Stimulated activated CD4-positive, alpha-beta T cell treated with anti-CD3 and anti-CD28 coated beads, Interleukin-2, amount 100 ng/mL, for 24 hours (primary cell): ENCODE measurements at places on chromosomes 13 and 19.

GRCh38 chr19:5183616-5184015 lies 157.0 kb downstream of the PTPRS start:
- no peak for DNase-seq

DNA sequence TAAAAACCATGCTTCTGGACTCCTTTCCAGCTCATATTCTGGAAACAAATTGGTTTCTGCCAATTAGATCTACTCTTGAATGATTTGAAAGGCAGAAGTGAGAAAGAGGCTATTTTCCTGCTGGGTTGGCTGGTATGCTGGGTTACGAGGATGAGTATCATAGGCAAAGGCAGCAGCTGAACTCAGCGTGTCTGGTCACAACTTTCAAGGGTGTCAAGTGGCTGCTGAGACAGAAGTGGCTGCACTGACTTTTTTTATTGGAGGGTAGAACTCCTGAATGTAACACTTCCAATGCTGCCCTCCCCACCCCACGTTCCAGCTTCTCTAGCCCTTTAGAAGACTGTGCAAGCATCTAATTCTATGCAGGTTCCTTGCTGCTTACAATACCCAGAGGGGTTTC lies 8.3 kb upstream of the DZIP1 start:
- no peak for DNase-seq

DNA sequence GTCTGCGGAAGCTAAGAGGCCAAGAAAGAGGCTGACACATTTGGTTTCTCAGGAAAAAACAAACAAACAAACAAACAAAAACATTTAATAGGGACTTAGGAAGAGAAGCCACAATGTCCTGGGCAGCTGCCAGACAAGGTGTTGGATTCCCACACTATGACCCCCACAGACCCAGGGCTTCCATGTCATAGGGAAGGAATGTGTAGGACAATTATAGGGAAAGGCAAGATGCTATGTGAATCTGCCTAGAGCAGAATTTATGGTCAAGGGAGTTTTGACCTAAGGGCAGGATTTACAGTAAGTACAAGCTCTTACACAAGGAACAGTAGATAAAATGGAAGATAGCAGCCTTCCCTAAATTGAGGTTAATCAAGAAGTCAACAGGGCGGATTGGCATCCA lies 9.1 kb upstream of the CDADC1 start:
- no peak for DNase-seq

DNA sequence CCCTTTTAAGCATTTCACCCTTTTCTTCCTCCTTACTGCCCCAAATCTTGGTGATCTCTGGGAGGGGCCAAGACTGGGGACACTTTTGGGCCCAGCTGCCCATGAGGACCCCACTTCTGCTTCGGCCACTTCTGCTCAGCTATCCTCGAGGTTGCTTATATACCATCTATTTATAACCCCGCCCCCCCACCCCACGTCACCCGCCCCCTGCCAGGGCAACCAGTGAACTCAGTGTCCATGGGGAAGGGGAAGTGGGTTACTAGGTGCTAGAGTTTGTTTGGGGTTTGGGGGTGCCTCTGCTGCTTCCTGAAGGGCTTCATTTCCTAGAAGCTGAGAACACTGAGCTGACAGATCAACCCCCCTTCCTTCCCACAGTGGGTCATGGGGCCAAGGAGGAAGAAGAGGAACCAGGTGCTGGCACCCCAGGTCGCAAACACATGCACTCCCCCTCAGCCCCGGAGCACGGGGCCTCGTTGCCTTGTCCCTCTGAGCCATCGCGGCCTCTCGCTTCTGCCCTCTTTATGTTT lies 6.1 kb upstream of the ADGRE5 start:
- no peak for DNase-seq

DNA sequence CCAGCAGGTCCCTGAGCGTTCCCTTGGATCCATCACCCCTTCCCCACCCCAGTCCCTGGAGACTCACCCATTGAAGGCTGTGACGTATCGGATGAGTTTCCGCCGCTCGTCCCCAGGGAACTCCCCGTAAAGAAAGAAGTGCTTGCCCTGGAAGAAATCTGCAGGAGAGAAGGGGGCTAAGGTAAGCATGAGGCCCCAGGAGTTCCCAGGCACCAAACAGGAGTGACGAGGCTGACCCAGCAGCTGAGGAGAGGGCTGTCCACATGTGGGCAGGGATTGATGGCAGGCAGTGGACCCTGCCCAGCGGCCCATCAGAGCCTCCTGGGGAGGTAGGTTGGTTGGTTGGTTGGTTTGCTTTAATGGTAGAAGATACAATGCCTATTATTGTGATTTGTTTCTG lies 11.1 kb downstream of the ZNF575 start:
- no peak for DNase-seq

- no peak for DNase-seq
Observed at GRCh38 chr19:51198641-51199040, 26.2 kb upstream of the CD33 start.

DNA sequence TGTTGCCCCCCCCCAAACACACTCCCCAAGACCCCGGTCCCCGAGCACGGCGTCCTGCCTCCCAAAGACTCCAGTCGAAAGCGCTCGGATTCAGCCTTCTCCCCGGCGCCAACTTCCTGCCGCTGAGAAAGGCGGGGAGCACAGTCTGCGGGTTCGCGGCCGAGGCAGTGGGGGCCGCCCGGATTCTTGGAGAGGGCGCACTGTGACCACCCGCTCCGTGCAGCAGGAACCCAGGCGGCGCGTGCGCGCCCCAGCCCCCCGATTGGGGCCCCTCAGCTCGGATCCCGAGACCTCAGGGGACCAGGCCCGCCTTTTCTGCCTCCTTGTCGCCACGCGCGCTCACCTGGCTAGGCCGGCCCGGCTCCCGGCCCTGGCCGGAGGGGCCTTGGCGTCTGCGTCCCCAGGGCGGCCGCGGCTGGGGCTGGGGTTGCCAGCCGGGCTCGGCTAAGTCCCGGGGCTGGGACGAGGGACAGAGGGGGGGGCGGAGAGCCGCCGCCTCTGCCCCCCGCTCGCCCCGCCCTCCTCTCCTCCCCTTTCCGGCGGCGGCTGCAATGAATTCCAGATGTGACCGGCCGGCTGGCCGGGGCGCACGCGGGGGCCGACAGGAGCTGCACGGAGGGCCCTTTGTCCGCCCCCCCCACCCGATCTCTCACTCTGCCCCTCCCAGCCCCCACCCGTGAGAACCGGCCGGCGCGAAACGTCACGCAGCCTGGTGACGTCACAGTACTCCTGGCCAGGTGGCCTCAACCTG lies at the start of gene S1PR2:
Gene S1PR2, minus strand, starts transcription at position 471 of the 751 bp plus-strand sequence. CDS start 6,426 bp downstream, outside the sequence.
- peak; percentile 73 for DNase-seq

DNA sequence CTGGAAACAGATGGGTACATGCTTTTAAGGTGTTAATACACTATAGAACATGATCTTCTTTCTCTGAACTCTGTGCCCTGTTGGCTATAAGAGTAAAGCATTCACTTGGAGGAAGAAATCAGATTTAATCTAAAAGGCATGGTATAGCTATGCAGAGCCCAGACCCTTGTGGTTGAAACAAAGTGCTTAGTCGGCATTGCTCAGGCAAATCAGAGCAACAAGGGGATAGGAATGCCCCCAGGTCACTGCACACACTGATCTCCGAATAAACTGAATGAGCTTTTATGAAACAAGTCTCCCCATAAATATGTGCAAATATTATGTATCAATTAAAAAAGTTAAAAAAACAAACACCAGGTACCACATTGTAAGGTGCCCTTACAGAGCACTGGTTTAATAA lies 52.0 kb upstream of the RGCC start:
- no peak for DNase-seq

DNA sequence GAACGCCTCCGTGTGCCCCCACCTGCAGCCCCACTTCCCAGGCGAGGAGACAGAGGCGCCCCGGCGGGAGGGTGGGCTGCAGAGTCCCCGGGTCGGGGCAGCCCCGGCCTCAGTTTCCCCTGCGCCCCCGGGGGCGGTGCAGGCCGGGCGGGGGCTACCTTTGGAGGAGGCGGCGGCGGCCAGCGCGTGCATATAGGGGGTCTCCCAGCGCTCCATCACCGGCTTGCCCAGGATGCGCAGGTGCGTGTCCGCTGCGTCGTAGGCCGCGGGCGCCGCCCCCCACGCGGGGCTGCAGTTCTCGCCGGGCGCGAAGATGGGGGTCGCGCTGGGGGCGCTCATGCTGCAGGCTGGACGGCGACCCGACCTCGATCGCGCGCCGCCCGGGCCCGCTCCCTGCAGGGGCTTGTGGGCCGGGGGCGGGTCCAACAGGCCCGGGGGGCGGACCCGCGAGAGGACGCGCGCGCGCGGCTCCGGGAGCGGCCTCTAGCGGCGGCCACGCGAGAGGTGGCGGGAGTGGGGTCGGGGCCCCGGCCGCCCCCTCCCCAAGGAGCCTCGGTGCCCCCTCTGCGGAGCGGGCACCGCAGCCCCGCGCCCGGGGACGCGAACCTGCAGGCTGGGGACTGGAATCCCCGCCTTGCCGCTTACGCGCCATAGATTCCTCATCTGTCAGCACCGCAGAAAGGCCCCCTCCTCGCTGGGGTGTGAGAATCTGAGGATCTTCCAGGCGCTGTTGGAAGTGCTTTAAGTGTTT lies at the start of gene GAMT:
Gene GAMT, minus strand, starts transcription at position 405 of the 751 bp plus-strand sequence. Its CDS starts 66 bp downstream, at position 339.
- peak; percentile 73 for DNase-seq

- DNase-seq, result no peak
Observed at GRCh38 chr13:28248080-28248479, 109.7 kb downstream of the PAN3 start.

DNA sequence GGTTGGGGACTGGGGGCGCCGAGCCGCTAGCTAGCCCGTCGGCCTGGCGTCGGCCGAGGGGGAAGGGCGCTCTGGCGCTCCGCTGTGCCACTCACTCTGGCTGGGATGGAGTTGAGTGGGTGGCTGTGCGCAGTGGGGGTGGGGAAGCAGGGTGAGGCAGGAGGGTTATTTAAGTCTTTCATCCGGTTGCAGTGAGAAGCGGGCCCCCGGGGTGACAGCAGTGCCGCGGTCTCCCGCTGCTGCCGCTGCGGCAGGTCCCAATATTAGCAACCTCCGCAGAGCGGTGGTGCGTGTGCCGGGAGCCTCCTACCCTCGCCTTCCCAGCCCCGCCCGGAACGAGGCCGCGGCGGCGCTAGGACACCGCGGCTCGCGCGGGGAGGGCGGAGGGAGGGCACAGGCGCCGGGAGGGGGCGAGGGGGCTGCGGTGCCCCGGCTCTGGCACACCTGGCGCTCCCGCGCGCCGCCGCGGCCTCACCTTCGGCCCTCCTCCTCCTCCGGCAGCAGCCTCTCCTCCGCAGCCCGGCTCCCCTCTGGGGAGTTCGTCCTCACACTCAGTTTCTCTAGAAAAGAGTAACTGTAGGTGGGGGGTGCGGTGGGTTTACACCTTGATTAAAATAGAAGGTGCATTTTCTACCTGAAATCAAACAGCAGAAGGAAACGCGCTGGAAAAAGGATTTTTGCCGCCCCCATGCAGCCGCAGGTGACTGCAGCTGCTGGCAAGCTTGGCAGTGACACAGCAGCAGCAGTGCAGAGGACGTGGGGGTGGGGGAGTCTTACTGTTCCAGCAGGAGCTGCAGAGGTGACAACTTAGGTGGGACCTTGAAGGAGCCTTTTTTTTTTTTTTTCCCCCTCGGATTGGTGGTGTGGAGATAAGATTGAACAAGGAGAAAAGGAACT lies 4.5 kb downstream of the FGF9 start:
- peak; percentile 58 for DNase-seq

- DNase-seq, result no peak
Observed at GRCh38 chr19:44278181-44278690, 18.6 kb downstream of the ZNF233 start.

GRCh38 chr13:28458608-28459007 lies 36.3 kb downstream of the FLT1 start:
- DNase-seq, result no peak

- no peak for DNase-seq
Observed at GRCh38 chr19:38700902-38701454, 43.3 kb downstream of the CAPN12 start.

DNA sequence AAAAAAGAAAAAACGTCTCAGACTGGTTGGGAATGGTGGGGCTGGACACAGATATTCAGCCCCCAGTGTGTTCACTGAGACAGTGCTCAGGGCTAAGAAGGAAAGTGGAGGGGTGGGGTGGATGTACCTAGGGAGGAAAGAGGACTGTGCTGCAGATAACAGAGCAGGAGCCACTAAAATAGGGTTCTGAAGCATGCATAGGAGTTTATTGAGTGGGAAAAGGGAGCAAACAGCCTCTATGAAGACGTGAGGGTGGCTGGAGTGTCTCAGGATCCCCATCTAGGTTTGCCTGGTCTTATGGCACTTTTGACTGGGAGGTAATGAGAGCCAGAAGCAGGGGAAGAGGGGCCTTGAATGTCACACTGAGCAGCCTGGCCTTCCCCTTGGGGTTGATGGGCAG lies 3.4 kb downstream of the MEGF8 start:
- no peak for DNase-seq

DNA sequence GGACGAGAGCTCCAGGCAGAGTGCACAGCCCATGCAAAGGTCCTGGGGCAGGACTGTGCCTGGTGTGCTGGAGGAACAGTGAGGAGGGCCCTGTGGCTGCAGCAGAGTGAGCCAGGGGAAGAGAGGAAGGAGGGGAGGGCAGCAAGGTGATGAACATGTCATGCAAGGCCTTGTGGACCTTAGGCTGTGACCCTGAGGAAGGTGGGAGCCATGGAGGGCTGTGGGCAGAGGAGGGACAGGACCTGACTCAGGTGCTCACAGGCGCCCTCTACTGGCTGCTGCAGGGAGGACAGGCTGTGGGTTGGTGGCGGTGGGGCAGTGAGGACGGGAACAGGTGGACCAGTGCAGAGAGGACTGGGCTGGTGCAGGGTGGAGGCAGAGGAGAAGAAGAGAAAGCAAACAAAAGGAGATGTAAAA lies 170.3 kb downstream of the PTPRS start:
- DNase-seq, result peak; percentile 63

- no peak for DNase-seq
Observed at GRCh38 chr19:55071129-55071502, 4.6 kb upstream of the EPS8L1 start.

GRCh38 chr13:113889467-113889866 lies 25.6 kb upstream of the GAS6 start:
- DNase-seq, result no peak

DNA sequence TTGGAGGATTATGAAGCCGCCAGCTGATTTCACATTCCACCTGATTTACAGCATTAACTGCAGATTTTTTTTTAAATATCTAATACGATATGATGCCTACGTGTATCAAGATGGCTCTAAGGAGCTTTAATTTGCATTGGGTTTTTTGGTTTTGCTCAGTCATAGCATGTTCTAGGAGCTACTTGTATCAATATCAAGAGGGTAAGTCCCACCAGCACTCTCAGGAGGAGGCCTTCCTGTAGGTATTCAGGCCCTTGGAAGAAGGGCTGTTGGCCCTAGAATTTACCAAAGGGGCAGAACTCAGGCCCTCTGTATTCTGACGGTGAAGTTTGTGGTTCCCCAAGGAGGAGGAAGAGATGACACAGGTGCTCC lies 97.2 kb upstream of the IPO5 start:
- DNase-seq, result no peak

- peak; percentile 71 for DNase-seq
Observed at GRCh38 chr19:45498411-45499195, at the start of gene PPM1N. Gene PPM1N (plus strand): TSS chr19:45498443. CDS start chr19:45498473, 30 bp downstream.

DNA sequence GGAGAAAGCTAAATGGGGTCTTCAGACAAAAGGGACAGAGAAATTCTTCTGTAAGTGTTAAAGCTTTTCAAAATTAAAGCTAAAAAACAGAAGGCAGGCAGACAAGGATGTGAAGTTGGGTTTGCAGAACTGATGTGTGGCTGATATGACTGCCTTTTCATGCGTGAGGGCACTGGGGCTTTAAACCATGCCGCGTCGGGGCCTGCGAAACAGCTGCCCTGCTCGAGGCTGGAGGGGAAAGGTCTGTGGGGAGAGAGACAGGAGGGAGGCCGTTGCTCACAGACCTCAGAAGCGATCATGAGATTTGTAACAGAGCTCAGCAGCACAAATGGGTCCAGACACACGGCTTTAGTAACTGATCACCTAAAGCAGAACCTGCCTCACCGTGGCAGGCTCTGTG lies 23.5 kb downstream of the CAPS start:
- DNase-seq, result no peak

- no peak for DNase-seq
Observed at GRCh38 chr19:48907671-48908070, 7.6 kb downstream of the NUCB1 start.

GRCh38 chr13:99656844-99657381 lies 155.6 kb downstream of the TM9SF2 start:
- DNase-seq, result peak; percentile 30
